ENCODE measurements at places on chromosomes 6 and 20.

DNA sequence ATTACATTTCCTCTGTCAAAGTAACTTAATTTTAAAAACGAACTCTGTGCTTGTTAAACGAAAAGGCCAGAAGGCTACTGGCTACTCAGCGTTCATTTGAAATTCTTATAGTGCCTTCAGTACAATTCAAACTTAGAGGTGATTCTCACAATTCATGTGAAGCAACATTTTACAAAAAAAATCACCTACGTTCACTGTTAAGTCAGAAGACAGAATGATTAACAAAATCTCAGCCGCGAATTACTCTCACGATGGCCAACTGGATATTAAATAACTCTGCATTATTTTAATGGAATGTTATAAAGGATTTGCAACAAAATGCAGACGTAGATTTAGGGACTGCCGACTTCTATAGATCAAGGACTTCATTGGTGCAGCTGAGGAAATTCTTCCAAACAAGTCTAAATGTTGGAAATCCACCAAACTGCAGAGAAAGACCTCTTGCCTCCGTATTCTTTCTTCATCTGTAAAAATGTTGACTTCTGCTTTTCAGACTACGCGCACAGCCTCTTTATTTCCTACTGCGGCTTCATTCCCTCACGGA lies 1.6 kb upstream of the QKI start:
- no peak for DNase-seq

DNA sequence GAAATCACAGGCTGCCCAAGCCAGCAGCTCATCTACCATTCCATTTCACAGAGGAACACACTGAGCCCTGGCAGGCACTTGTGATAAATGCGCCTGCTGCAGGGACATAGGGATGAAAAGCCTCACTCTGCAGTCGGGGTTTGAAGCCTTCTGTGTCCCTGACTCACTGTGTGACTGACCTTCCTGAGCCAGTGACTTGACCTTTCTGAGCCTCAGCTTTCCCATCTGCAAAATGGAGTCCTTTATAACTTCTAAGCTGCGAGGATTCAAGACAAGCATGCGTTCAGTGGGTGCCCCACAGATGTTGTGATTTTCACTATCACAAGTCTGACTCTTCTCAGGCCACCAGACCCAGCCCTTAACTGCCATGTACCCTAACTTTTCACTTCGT lies 5.5 kb downstream of the TGM2 start:
- DNase-seq, result no peak

- no peak for DNase-seq
Measured at GRCh38 chr6:79597155-79597554, 34.0 kb upstream of the SH3BGRL2 start.

DNA sequence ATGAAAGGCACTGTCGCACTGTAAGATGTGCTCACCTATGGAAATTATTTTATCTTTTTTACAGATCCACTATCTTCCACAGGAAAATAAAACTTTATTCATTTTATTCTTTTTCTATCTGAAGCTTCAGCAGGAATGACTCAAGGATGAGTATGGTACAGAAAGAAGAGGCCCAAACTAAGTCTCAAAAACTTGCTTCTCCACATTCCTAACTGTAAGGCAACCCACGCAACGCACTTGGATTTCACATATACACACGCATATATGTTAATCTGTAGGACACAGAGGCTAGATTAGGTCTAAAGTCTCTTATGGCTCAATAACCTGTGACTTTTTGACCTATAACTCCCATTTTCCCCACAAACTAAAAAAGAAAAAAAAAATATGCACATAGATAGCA lies 81.9 kb downstream of the RALGAPA2 start:
- DNase-seq, result no peak

GRCh38 chr6:29925727-29926412 lies 16.5 kb upstream of the HLA-A start:
- peak; percentile 41 for DNase-seq

GRCh38 chr6:27209659-27210269 lies 37.7 kb upstream of the PRSS16 start:
- DNase-seq, result no peak

GRCh38 chr6:25312034-25312620 lies 33.0 kb downstream of the CARMIL1 start:
- DNase-seq, result no peak

GRCh38 chr6:125749173-125749864 lies at the start of gene HEY2:
TSS of gene HEY2 (plus strand) at chr6:125749632. CDS start at chr6:125749777, 145 bp downstream.
- peak; percentile 88 for DNase-seq

DNA sequence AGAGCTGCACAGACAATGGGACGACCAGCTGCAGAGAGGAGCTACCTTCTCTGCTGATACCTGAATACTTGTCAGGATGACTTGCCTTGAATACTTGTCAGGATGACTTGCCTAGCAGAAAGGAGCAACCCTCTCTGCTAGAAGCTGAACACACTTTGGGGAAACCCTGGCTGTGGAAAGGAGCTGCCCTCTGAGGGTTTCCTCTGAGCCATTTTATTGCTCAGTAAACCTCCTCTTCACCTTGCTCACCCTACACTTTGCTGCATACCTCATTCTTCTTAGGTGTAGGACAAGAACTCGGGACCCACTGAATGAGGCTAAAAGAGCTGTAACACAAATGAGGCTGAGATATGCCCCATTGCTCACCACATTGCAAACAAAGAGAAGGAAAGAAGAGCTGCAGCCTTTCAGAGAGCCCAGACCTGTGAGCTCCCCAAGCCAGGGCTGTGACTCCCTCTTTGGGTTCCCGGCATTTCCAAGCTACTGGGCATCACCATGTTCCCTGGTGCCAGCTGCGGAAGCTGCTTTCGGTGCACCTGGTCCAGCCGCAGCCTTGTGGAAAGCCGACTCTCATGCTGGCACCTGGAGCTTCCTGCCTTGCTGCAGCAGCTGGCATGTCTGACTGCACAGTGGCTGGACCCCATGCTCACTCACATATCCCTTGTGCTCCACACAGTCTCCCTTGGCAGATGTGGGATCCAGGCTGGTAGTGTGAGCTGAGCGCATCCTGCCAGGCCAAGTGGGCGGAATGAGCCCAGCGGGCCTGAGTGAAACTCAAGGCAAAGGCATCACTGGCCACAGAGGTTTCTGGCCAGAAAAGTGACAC lies 106.7 kb upstream of the AHI1 start:
- DNase-seq, result no peak

DNA sequence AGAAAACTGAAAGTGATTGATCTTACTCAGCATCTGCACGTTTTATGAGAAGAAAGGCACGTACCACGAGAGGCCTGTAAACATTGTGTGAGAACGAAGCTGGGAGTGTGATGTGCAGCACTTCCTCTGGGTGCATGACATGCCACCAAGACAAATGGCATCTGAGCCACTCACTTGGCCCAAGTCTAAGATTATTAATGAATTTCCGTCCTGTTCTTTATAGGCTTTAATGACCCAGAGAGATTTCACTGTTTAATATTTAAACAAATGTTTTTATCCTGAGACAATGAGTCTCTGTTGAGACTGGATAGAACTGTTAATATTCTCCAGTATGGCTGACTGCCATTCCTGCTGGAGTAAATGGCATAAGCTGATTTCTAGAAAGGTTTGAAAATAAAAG lies 172.6 kb upstream of the PHACTR1 start:
- DNase-seq, result no peak

- DNase-seq, result no peak
Measured at GRCh38 chr6:12232339-12232738, 57.8 kb upstream of the EDN1 start.

GRCh38 chr6:134938896-134939295 lies 11.0 kb downstream of the ALDH8A1 start:
- peak; percentile 77 for DNase-seq

GRCh38 chr6:105780146-105780860 lies 305.8 kb upstream of the PRDM1 start:
- DNase-seq, result no peak

DNA sequence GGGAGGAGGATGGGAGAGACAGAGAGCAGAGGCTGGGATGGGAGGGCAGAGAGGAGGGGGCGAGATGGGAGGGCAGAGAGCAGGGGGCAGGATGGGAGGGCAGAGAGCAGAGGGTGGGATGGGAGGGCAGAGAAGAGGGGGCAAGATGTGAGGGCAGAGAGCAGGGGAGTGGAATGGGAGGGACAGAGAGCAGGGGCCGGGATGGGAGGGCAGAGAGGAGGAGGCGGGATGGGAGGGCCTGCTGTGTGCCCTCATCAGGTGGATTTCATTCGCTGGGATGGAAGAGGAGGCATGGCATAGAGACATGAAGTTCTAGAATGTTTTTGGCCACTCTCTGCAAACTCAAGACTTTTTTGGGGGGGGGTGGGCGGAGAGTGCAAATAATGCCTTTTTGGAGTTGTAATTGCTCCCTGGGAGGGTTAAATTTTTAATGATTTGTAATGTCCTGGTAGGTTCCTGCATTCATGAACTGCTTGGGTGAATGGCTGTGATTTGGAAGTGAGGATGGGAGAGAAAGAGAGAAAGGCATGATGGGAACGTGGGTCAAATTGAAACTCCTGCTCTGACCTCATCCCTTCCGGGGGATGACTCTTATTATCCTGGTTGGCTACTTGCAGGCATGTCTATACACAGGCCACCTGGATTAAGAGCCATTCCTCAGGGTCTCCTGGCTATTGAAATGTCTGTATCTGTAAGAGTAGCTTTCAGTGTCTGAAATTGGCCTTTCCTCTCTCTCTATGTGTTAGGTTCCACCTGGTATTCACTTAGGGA lies 162.4 kb upstream of the AGPAT4 start:
- no peak for DNase-seq

- DNase-seq, result no peak
Measured at GRCh38 chr20:32650401-32650944, 23.3 kb downstream of the C20orf203 start.

- no peak for DNase-seq
Measured at GRCh38 chr6:53673162-53673727, 7.7 kb upstream of the KLHL31 start.

- DNase-seq, result no peak
Measured at GRCh38 chr6:51120016-51120415, 301.3 kb downstream of the TFAP2B start.

Measured in activated naive CD8-positive, alpha-beta T cell treated with anti-CD3 and anti-CD28 coated beads, Interleukin-2, amount 50 U/mL, for 24 hours (primary cell).